Fibroblast of skin of right biceps (primary cell): ENCODE measurements at places on chromosomes 3 and 15.

- DNase-seq, result peak; percentile 11
These were observed 1.9 kb downstream of the PCLAF start for GRCh38 chr15:64379216-64379960.

- DNase-seq, result no peak
These were observed 23.2 kb downstream of the ATXN7 start for GRCh38 chr3:63886858-63887257.

DNA sequence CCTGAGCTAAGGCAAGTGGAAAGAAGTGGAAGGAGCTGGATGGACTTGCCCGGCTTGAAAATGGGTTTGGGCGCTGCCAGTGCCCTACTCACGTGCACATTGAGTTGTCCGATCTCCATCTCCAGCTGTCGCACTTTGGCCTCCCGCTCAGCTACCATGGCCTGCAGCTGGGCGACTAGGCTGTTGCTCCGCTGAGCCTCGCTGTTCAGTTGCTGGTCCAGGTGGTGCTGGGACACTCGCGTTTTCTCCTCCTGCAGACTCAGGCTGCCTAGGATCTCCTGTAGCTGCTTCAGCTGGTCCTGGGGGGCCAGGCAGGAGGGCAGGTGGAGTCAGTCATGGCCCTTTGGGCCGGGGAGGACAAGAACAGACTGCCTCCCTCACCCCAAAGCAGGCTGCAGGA, 33.0 kb upstream of the HHATL start:
- no peak for DNase-seq

- DNase-seq, result no peak
These were observed 12.1 kb downstream of the FEZF2 start for GRCh38 chr3:62361261-62361660.

GRCh38 chr3:56365905-56366640, 102.2 kb downstream of the ERC2 start:
- DNase-seq, result no peak

DNA sequence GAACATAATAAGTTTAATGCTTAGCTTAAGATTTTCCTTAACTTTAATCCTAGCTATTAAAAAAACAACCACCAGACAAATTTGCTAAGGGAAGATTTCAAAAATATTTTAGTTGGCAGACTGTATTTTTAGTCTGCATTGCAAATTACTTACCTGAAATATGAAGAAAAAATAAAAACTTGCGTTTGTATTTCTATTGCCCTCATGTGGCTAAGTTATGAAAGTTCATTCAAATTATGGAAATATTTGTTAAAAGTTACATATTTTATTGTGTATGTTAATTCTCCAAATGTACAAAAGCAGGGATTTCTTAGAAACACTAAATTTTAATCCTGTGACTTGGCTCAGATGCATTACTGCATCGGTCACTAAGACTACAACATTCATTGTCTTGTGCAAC, 15.0 kb downstream of the GTF2A2 start:
- DNase-seq, result no peak

GRCh38 chr15:50186752-50187151, 4.8 kb downstream of the SLC27A2 start:
- no peak for DNase-seq

- DNase-seq, result no peak
These were observed 31.2 kb downstream of the RYR3 start for GRCh38 chr15:33341953-33342352.

GRCh38 chr15:78178064-78178463, 28.9 kb downstream of the IDH3A start:
- DNase-seq, result no peak

DNA sequence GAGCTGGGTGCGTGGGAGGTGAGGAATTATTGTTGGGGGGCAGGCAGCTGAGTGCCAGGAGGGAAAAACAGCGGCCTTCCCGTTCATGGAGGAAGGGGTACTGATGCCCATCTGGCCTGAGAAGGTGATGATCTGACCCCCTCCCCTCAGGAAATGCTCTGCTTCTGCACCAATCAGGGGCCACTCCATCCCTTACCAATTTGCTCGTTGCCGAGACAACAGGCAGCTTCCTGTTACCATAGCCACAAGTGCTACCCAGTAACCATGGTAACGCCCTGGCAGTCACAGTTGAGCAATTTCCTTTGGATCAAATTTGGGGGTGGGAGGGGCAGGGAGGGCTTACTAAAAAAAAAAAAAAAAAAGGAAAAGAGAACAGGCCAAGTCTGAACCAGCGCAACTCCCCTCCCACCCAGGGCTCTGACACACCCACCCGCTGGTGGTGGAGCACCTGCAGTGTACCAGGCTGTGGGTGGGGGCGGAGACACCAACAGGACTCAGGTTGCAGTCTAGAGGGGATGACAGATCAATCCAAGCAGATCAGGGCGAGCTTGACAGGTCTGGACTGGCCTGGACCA, 13.7 kb downstream of the CELF6 start:
- peak; percentile 52 for DNase-seq

GRCh38 chr15:67003586-67003985, 61.8 kb upstream of the SMAD3 start:
- peak; percentile 78 for DNase-seq

GRCh38 chr3:138492980-138493675, 58.7 kb downstream of the ESYT3 start:
- no peak for DNase-seq

DNA sequence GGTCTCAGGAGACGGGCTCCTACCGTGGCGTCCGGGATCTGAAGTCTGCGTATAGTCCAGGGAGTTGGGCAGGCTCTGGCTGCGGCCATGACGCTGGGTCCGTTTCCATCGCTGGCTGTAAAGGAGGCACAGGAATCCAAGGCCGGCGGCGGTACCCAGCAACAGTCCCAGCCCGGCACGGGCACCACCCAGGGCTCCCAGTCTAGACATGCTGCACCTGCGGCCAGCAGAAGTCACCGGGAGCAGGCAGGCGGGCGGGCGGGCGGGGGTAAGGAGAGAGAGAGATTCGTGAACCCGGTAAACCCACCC, 526 bp downstream of the RMDN3 start:
- DNase-seq, result no peak

DNA sequence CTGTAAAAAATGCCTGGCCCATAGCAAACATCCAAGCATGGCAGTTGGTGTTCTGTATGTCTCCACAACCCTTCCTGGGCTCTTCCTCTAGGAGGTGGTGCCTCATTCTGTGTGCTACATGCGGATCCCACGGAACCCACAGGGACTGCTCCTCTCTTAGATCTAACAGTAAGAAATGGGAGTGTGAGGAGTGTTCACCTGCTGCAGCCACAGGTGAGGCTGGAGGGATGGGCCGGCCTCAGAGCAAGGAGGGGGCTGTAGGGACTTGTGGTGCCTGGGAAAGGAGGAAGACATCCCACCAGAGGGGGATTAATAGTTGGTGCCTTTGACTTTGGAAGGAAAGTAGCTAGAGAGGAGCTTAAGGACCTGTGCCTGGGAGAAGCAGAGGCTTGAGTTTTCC, 22.2 kb downstream of the SEMA3G start:
- DNase-seq, result no peak
